ENCODE measurements at places on chromosomes 7 and 10.

DNA sequence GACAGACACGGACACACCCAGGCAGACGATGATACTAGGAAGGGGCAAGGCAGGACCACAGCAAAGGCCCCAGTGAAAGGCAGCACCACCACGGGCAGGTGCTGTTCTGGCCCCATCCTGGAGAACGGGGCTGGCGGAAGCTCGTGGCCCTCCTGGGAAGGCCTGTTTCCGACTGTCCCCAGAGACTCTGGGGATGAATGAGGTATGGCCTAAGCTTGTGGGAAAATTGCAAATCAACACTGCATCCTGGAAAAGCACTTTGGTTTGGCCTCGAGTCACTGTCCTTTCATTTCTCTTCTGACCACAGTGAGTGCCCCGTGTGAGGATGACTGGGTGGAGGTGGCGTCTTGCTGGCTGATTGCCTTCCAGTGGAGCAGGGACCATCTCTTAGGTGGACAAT lies 81.6 kb upstream of the ANLN start:
- no peak for DNase-seq

- no peak for DNase-seq
Observed at GRCh38 chr10:117355072-117355471, 20.2 kb downstream of the PDZD8 start.

- no peak for DNase-seq
Observed at GRCh38 chr10:46255801-46256747, 30.7 kb upstream of the ANTXRL start.

DNA sequence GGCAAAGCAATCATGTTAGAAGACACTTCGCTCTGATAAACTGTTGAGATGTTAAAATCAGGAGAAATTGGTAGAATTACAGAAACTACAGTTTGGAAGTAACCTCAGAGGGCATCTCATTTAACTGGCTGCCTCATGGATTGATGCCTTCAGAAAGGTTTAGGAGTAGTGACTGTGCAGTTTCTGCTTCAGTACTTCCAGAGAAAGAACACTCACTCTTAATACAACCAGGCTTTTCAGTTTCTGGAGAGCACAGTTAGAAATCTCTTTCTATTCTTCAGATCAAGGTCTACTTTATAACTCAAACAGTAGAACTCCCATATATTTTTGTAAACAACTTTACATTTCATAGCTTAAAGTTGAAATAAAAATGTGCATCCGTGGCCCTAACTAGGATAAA lies 1358.9 kb upstream of the LRRTM3 start:
- DNase-seq, result no peak

GRCh38 chr10:118798231-118798662 lies 43.5 kb upstream of the CACUL1 start:
- DNase-seq, result no peak
